ENCODE measurements at places on chromosomes 2 and 18.

- no peak for DNase-seq
Observed at GRCh38 chr2:180246268-180246667, 239.2 kb upstream of the CWC22 start.

- DNase-seq, result no peak
Observed at GRCh38 chr2:18149660-18150246, 271.3 kb downstream of the KCNS3 start.

DNA sequence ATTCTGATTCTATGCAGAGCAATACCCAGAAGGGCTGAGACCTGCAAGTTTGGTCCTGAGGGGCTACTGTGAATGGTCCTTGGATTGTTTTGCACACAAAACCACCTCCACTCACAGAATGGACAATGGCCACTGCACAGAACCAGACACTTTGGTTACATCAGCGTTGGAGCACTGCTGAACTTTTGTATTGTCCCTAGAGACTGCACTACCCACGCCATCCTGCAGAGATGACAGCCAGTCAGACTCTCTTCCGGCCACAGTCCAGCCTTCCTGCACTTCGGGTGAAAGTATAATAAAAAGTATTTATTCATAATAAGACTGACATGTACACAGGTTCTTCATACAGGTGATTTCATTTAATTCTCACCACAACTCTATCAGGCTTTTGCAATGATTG lies 35.7 kb downstream of the CELF4 start:
- DNase-seq, result no peak

DNA sequence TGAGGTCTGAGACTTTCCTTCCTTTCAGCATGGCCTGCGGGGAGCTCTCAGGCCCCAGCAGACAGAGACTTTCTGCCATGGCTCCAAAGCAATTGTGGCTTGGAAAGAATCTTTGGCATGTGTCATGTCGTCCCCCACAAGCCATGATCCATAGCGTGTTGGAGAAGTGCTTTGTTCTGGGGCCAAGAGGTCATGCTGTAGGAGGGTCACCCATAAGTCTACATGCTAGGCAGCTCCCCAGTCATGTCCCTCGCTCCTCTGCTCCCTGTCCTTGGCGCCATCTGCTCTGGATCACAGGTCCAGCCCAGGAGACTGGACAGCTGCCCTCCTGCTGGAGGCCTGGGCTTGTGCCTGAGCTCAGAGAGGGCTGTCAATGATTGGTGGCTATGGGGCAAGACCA lies 78.8 kb upstream of the LCLAT1 start:
- DNase-seq, result no peak

DNA sequence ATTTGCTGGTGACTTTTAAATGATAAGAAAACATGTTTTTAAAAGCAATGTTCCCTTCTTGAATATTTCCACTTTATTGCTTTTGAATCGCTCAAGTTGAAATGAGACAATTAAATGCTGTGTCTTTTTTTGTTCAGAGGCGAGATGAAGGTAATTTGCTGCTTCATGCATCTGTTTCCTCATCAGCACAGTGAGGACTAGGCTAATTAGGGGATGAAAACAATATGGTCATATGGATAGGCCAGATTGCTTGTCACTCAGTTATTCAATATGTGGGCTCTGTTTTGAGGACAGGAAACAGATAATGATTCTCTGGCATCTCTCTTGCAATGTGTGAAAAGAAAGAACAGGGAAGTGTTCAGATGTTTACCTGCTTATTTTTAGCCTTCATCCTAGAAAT lies 61.0 kb downstream of the ERBB4 start:
- no peak for DNase-seq

DNA sequence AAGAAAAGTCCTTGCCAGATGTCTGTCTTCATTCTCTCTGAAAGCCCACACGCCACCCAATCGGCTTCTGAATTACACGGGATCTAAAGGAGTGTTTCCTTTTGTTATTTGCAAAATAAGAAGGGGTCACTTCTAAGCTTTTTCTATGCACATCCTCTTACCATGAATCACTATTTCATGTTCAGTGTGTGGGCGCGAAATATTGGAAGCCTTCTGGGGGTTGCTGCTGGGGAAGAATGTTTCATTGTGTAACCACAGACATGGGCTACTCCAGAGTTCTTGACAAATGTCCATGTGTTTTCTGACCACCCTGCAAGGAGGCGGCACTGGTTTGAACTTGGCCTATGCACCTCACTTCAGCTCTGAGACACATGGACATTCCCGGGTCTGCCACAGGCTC lies 133.6 kb upstream of the APCDD1 start:
- DNase-seq, result no peak

DNA sequence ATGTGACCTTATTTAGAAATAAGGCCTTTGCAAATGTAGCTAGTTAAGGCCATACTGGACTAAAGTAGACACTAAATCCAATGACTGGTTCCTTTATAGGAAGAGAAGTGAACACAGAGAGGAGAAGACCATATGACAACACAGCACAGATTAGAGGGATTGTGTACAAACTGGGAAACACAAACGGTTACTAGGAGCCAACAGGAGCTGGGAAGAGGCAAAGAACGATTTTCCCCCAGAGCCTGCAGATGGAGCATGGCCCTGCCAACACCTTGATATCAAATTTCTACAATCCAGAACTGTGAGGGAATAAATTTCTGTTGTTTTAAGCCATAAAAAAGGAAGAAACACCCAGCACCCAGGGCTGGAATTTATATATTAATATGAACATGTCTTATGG lies 38.7 kb upstream of the COL5A2 start:
- DNase-seq, result no peak

DNA sequence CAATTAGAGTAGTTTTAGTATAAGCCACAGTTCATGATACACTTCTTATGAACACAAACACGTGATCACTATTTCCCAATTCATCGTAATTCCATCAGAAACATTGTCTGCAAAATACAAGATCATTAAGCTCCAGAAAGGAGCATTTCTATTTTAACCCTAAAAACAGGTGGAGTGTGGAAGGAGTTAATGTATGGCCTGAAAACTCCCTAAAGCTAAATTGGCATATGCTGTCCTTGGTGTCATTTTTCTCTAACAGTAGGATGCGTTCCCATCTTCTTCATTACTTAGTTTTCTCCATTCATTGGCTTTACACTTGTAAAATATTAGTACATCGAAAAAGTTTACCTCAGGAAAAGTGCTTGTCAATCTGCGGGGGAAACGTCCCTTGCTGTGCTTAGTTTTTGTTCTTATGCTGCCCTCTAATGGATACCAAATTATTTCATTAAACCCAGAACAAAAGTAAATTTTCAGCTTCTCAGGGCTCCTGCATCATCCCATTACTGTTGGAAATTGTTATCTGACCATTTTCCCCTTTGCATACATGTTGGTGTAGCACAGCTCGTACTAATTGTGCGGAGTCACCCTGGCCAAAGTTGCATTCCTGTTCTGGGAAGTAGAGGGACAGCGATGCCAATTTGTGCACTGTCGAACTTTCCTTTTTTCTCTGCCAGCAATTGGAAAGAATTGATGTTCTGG lies 153.4 kb downstream of the GPD2 start:
- DNase-seq, result no peak

DNA sequence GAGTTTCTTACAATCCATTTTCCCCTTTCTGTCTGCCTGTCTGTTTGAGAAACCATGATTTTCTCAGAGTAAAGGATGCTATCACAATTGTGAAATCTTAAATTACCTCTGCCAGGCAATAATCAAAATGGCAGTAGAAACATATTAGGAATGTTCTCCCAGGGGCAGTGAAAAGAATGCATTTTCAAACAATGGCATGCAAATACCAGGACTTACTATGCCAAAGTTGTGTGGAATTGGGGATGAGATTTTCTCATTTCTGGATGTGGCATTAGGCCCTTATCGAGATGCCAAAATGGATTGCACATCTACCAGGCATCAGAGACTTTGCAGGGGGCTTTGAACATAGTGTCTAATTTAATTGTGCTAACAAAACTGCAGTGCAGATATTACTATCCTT lies 821.4 kb downstream of the RNF144A start:
- no peak for DNase-seq

GRCh38 chr2:235366390-235366789 lies 127.5 kb upstream of the AGAP1 start:
- DNase-seq, result no peak

GRCh38 chr18:60446821-60447220 lies 74.2 kb upstream of the MC4R start:
- DNase-seq, result no peak

DNA sequence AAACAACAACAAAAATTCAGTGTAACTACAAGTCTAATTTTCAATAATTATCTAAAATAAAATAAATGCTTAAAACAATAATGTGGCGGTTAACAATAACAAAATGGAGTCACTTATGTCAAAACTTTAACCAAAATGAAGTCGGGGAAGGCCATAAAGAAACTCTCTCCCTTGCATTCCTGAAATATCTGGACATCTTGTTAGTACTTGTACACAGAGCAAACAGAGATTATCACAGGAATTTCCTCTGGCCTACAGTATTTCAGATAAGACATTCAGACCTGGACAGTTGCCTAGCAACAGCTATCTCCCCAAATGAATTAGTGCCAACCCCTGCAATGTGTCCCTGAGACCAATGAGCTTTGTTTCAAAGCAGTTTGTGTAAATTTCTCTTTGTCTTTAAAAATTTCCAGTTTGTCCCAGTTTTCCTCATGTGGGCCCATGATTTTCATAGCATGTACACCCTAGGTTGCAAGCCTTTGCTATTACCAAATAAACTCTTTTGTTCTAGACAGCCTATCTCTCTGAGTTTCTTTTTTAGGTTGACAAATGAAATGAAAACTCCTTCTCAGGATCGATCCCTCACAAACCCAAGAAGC lies 68.6 kb downstream of the EXOC6B start:
- DNase-seq, result no peak

DNA sequence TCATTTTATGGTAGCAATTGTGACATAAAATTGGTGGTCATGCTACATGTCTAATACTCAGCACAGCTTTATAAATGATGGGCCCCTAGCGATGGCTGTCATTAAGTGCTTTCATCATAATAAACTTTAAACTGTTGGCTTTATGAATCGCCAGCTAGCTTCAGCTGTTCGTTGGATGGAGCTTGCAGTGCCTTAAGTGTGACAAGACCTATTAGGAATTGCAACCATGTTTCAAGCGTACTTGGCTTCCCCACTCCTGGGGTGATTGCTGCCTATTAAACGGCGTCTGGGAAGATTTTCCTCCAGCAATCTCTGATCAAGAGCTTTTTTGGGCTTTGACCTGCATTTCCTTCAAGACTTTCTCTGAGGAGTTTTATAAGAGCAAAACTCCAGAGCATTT lies 164.5 kb upstream of the SIX3 start:
- no peak for DNase-seq

DNA sequence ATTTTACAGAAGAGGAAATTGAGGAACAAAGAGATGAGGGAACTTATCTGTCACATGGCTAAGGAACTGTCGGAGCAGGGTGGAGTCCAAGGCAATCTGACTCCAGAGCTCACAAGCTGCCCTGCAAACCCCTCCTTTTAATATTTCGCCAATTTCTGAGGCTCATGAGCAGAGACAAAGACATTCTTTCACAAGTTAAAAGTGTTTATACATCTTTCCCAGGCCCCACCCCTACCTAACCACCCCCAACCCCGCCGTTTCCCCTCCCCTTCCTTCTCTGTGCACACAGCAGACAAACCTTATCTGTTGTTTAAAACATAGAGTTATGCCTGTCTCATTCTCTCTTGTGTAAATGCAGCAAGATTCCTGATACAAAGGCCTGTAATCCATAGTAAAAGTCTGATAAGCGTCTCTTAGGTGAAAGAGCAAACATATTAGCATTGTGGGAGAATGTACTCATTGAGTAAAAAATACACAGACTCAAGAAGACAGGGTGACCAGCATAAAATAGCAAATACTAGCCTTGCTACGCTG lies 44.3 kb downstream of the EPHA4 start:
- DNase-seq, result no peak

GRCh38 chr2:116411211-116411610 lies 1403.3 kb upstream of the DDX18 start:
- DNase-seq, result no peak

GRCh38 chr2:173684896-173685459 lies 280.2 kb downstream of the SP3 start:
- DNase-seq, result no peak

- no peak for DNase-seq
Observed at GRCh38 chr2:96832408-96832753, 11.4 kb downstream of the ANKRD23 start.

DNA sequence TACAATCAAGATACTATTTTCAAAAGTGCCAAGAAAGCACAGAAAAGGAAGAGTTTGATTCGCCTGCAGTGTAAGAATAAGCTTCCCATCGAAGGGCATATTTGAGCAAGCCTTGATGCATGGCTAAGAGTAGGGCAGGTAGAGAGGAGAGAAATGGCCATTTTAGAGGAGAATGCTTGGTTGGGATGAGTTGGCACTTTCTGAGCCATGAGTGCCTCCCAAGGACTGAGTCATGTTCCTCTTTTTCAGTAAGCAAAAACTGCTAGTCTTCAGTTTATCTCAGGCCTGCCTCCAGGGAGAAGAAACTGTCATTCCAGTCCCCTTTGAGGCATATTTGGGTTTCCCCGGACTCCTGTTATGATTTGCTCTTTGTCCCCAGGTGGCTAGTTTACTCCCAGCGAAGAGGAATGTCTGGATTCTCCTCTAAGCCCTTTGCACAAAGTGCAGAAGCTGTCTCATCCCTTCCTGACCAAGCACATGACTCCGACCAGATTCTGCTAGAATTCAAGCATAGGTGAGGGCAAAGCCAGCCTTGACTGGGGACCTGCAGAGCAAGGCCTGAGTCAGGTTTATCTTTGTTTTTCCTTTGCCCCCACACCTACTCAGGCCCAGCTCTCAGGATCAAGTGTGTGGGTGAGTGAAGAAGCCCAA lies 115.2 kb downstream of the TTC32 start:
- no peak for DNase-seq

- DNase-seq, result no peak
Observed at GRCh38 chr2:180682871-180683270, 297.5 kb upstream of the UBE2E3 start.

- DNase-seq, result no peak
Observed at GRCh38 chr18:30450927-30451326, 591.6 kb downstream of the DSC3 start.

DNA sequence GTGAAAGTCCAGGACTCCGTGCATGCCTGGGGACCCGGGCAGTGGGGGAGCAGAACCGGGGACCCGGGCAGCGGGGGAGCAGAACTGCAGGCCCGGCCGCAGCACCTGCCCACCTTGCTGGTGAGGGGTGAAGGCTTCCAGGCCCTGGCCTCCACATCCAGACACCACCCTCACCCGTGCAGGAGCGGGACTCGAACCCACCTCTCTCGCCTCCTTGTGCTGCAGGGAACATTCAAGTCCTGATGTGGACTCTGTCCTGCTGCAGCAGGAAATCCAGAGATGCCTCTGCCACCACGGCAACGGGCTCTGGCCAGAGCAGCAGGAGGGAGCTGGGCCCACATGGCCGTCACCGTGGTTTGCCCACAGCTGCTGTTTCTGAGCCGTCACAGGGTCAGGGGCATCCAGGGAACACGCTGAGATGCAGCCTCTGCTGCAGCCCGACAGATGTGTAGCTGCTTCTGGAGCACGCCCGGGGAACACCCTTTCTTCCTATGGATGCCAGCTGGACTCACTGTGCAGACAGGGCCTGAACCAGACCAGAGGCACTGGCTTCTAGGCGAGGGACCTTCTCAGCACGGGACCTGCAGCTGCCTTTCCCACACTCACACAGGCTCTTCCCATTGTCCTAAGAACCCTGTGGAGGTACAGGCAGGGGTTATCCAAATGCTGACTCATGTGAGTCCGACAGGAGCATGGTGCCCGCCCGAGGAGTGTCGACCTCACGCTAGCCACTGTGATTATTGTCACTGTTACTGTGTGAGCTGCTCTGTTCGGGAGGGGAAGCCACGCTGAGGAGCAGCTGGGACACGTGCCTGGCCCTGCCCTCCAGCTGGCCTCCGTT lies 89.2 kb upstream of the CTDP1 start:
- DNase-seq, result no peak

Measured in stimulated activated CD4-positive, alpha-beta T cell treated with anti-CD3 and anti-CD28 coated beads, Interleukin-15, amount 100 ng/mL, for 48 hours (primary cell).